ENCODE measurements at places on chromosomes 2 and 18. TPM values are rescaled to one million over a fixed set of nuclear protein-coding genes. Genes with fewer than 3 reads are reported as not detected.

DNA sequence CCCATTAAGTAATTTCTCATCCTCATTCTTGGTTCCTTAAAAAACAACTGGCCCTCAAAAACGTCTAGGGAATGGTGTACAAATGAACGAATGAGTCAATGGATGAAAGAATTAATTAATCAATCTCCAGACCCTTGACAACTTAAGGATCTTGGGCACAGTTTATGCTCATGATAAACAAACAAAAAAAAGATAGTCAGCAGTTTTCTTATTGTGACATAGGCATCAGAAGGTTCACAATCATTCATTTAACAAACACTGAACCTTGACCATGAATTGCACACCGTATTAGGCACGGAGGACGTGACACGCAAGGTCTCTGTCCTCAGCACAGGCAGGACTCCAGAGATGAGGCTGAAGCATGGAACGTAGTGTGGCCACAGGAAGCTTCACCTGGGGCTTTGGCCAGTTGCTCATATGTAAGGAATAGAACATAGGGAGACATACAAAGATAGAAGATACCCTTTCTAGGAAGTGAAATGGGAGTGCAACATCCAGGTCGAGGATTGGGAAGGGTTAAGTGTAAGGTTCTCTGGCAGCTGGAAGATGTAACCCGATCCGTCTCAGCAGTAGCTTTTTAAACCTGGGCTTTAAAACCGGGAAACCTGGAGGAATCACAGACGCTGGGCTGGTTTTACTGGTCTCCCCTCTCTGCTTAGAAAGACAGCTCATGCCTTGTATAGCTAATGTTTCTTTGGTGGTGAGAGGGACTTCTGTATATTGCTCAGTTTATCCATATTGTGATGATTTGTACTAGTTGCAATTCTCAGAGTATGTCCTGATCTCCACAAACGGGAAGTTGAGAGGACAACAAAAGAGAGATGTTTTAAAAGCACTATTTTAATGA, 8.9 kb upstream of the LTBP1 start:
- no peak for DNase-seq

- no peak for DNase-seq
These were observed 91.3 kb downstream of the ASXL2 start for GRCh38 chr2:25787020-25787419.

DNA sequence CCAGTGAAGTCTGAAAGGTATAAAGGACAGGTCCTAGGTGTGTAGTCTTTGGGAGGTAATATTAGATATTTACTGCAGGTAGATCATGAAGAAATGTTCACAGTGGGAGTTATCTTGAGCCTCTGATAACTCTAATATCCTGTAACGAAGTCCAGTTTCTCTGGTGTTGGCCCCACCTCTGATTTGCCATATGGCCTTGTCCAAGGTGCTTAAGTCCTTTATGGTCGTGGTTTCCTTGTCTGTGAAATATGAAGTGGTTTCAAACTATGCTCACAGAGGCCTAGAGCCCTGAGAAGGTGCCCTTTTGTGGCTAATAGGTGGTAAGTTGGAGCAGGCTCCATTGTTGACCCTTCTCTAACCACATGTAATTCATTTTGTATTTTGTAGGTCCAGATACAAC, 190.7 kb downstream of the ICOS start:
- no peak for DNase-seq

AKAIN1 gene
- polyA plus RNA-seq, result not detected

Measured in A549 (cell line).